ENCODE measurements at places on chromosomes 4 and X.

DNA sequence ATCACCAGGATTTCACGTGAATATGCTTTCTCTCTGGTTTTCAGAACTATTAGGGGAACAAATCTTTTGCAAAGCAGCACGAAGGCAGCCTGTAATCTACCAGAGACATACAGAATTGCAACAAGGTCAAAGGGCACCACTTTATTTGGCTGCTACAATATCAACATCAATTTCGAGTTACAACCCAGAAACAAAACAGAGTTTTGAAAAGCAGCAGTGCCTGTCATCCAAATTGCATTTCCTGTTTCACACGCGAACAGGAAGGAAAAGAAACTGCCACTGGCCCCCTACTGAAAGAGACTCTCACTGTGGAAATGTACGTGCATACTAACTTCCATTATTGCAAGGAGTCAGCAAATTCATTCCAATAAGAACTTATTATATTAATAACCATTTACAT is 17.1 kb upstream of the C1QTNF7 start:
- no peak for DNase-seq

DNA sequence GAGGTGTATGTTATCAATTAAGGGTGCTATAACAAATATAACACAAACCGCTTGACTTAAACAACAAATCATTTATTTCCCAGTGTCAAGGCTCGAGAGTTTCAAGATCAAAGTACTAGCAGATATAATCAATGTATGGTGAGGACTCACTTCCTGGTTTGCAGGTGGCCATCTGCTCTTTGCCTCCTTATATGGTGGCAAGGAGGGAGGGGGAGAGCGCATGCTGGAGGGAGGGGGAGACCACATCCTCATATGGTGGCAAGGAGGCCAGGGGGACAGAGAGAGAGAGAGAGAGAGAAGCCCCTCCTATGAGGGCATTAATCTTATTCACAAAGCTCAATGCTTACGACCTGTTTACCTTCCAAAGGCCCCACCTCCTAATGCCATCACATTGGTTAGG is 372.3 kb upstream of the SPOCK3 start:
- no peak for DNase-seq

DNA sequence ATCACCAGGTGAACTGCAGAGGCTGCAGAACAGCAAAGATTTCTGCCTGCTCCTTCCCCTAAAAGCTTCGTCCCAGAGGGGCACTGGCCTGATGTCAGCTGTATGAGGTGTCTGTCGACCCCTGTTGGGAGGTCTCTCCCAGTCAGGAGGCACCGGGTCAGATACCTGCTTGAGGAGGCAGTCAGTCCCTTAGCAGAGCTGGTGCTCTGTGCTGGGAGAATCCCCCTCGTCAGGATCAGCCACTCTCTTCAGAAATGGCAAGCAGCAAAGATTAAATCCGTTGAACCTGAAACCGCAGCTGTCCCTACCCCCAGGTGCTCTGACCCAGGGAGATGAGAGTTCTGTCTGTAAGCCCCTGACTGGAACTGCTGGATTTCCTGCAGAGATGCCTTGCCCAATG is 1166.3 kb upstream of the ADGRL3 start:
- no peak for DNase-seq

GRCh38 chr4:72286185-72286584 is 254.4 kb downstream of the NPFFR2 start:
- peak; percentile 15 for DNase-seq

DNA sequence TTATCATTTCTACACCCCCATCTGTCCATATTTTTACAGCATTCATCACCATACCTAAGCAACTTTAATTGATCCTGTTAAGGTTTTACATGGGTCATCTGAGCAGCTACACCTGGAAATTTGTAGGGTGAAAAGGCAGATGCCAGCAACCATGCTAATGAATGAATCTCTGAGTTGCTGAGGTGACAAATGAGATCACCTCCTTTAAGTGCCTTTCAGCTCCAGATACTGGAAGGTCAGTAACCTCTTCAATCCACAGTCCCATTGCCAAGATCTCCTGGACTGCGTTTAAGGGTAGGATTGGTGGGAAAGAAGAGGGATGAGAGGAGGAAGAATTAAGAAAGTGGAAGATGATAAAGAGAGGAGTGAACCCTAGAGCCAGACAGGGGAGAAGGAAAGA is 8.5 kb upstream of the BMP3 start:
- no peak for DNase-seq

- peak; percentile 52 for DNase-seq
Measured at GRCh38 chr4:107825072-107825824, 516 bp downstream of the SGMS2 start.

DNA sequence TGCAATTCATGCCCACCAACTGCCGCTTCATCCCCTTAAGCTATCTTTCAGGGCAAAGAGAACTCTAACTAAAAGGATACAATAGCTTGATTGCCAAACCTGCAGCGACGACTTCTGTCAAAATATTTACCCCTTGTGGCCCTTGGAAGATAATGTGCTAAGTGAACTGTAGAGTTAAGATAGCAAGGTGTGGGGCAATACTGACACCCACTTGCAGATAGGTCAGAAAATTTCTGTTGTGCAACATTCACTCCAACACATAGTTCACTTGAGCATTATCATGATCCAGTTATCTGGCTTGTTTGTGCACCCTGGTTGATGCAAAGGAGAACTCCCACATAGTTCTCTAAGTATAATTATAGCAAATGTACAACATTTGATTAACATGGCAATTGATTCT is 55.6 kb downstream of the RHOXF2B start:
- no peak for DNase-seq

DNA sequence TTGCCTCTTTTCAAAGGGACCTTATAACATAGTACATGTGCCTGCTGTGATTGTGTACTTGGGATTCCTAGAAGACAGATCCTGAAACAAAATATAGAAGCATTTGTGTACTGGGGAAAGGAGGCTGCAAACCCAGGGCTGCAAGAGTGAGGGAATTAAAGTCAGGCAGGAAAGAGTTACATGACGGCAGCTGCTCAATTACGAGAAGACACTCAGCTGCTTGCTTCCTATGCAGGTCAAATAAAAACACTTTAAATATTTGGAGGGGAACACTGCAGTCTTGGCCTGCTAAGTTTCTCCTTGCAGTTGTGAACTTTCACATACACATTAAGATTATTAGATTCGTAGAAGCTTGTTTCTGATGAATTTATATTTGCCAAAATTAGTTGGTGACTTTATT is 191.9 kb upstream of the CXCL13 start:
- no peak for DNase-seq

GRCh38 chrX:102976286-102976685 is 39.2 kb downstream of the RAB40AL start:
- peak; percentile 47 for DNase-seq

GRCh38 chr4:24933684-24934275 is 20.9 kb upstream of the CCDC149 start:
- DNase-seq: no peak

GRCh38 chrX:96987228-96987627 is 103.5 kb downstream of the RPA4 start:
- peak; percentile 6 for DNase-seq

DNA sequence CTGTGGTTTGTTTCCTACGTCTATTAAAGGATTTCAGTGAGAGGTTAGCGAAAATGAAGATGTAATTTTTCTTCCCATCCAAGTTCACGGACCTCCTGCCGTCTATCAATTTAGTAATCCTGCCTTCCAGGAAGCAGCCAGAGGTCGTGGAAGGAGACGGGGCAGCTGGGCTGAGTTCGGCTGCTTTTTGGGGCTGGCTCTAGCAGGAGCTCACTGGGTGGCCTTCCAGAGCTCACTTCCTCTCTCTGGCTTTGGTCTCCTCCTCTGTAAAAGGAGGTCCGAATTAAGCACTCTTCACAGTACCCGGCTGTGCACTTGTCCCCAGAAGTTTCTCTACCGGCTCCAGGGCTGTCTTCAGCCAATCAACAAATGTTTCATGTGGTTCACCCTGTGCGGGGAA is 295.4 kb downstream of the BCOR start:
- no peak for DNase-seq

DNA sequence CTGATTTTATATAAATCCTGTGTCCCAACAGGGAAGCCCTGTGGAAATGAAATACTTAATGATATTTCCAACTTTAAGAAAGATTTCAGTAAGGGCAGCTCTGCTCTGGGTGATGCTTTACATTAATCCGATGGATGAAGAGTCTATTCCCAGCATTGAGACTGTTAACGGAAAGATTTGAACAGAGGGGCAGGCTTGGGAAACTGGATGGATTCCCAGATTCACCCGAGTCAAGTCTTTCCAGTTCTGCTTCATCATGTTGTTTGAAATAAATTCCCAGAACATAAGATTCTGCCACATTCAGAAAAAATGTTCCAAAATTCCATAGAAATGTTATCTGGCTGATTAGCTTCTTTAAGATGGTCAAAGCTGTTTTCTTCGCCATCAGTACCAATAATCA is 246.0 kb downstream of the FBXW7 start:
- no peak for DNase-seq

GRCh38 chr4:177948853-177949252 is 506.6 kb upstream of the AGA start:
- no peak for DNase-seq

- no peak for DNase-seq
Measured at GRCh38 chrX:20231598-20231997, 35.1 kb downstream of the RPS6KA3 start.

DNA sequence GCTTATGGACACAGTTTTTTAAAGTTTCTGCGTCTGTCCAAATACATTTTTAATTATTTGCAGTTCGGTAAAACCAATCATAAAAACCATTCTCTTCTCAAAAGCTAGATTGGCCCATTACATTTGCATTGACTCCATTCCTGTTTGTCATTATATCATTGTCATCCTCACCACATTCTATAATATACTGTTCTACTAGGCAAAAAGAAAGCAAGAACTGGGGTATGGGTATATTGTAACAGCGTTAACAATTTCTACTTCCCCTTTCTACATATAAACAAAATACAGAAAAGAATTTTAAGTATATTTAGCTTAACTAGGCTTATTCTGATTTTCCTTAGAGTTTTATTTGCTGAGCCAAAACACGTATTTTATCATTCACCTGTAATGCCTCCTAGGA is 91.8 kb downstream of the RAP1GDS1 start:
- DNase-seq: no peak

- DNase-seq: no peak
Measured at GRCh38 chr4:2402048-2402842, 16.2 kb downstream of the ZFYVE28 start.

DNA sequence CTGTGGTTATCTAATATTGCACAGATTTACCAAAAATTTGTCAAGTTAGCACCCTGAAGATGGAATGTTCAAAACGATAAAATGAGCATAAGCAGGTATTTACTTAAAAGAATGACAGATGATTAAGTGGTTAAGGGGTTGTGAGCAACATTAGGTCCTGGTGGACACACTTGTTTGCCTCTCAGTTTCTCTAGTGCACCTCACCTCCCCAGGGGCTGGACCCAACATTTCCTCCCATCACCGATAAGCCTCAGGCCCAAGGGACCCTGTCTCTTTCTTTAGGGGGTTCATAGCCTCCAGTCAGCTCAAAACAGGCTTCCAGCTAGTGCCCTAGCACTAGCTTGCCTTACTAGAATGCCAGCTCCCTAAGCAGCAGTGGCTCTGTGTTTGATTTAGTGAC is 88.0 kb downstream of the ATP11C start:
- DNase-seq: no peak

- no peak for DNase-seq
Measured at GRCh38 chrX:9127986-9128385, 94.1 kb upstream of the FAM9B start.

GRCh38 chr4:156169011-156169410 is 215.3 kb upstream of the CTSO start:
- DNase-seq: peak; percentile 82

GRCh38 chr4:173521467-173522159 is 8.4 kb downstream of the HAND2 start:
- no peak for DNase-seq

- DNase-seq: peak; percentile 91
Measured at GRCh38 chrX:45322382-45322781, 121.7 kb upstream of the DIPK2B start.

GRCh38 chrX:103347682-103348397 is 8.5 kb upstream of the TCEAL9 start:
- DNase-seq: no peak

- no peak for DNase-seq
Measured at GRCh38 chr4:95833711-95834194, 6.1 kb upstream of the PDHA2 start.

DNA sequence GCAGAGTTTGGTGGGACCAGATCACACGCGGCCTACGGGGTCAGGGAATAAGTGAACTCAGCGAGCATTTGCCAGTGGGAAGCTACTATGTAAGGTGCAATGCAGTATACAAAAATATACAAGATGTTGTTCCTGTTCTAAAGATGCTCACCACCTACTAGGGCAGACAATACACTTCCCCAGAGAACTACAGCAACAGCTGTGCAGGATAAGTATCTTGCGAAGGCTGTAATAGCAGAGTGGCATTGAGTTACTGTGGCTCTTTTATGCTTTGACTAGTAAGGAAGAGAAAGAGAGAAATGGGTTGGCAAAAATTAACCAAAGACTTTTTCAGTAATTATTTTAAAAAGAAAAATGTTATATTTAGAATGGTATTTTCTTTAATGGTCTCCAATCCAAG is 61.2 kb downstream of the CDS1 start:
- DNase-seq: no peak

DNA sequence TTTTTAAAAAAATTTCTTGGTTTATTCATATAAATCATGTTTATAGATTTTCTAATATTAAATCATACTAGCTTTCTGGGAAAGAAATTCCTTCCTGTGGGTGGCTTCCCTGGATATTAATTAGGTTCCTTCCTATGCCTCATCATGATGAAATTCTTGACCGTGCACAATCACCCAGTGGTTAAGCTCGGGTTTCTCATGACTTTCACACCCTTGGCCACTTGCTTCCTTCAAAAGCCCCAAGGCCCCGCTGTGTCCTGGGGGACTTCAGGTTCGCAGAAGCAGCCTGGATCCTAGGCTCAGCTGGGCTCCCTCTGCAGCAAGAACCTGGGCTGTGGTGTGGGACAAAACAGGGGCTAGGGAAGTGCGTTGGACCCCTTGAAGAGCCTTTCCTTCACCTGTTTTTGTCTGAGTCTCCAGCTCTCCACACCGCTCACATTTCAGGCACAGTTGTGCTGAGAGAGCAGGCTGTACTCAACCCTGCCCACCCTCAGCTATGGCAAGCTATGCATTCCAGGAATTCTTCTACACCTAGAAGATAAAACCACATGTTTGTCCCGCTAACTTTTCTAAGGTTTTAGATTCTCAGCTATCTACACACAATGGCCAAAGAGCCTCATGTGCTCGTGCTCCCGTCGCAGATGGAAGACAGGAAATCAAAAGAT is 48.9 kb upstream of the TMSB15B start:
- DNase-seq: peak; percentile 51

DNA sequence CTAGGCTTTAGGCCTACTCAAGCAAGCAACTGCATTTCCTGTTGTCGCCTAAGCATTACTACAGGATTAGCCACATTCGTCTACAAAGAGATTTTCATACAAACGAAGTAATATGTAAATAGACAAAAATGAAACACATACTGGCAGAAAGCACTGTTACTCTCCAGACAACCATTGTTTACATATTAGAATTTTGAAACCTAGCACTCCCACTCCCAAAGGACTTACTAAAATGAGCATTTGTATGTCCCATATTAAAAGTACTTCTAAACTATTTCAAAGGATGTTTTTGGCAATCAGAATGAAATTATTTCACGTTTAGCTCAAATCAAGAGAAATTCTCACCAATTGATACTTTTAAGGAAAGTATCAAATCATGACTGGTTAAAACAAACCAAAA is 570.8 kb downstream of the PRR32 start:
- DNase-seq: no peak

- no peak for DNase-seq
Measured at GRCh38 chr4:68416591-68416990, 30.7 kb upstream of the TMPRSS11E start.
